ENCODE measurements at places on chromosomes 7 and 10.

DNA sequence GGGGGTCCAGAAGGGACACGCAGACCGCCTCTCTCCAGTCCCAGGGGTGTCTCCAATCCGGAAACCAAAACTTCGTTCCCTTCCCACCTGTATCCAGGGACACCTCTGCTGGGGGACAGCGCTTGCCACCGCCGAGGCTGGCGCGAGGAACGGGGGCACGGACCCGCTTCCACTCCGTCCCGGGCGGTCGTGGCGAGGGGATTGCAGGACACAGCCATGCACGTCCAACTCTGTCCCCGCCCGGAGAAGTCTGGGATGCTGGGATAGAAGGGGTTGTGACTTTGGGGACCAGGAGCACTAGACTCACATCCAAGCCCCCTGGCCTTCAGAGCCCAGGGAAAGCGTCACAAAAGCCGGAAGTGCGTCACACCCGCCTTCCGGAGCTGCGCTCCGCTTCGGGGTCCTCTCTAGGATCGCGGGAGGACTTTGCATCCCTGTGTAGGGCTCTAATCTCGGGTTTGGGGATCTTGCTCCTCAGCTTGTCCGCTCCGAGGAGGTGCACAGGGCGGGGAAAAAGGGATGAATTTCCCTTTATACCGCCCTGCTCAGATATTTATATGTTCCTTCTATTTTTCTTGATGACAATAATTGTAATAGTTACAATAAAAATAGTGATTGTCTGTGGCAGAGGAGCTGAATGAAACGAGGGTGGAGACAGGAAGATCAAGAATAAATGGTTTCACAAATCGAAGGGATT lies at the start of gene FAM200A:
Gene FAM200A (minus strand): TSS at position 348 of the 697 bp plus-strand sequence. CDS start 3,707 bp downstream, outside the sequence.
- DNase-seq = peak; percentile 95

GRCh38 chr10:112308125-112308502 lies 24.9 kb downstream of the TECTB start:
- DNase-seq = no peak

DNA sequence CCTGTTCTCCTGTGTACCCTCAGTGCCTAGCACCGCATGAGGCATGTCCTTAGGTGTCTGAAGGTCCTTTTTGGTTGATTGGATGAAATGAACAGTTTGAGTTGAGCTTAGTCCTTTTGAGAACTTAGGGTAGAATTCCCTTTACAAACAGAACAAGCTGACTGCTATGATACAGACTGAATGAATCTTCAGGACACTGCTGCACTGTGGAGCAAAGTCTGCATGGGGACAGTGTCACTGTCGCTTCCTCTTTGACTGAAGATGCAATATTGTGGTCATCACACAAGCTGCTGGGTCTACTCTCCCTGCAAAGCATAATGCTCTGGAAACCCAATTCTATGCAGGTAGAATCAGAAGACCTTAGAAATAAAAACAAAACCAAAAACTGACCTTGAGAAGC lies 8.6 kb upstream of the PLAU start:
- DNase-seq = no peak

GRCh38 chr10:93680412-93681047 lies 21.9 kb downstream of the FRA10AC1 start:
- peak; percentile 50 for DNase-seq

- peak; percentile 47 for DNase-seq
These were observed 49.0 kb downstream of the NT5C2 start for GRCh38 chr10:103144041-103144440.

DNA sequence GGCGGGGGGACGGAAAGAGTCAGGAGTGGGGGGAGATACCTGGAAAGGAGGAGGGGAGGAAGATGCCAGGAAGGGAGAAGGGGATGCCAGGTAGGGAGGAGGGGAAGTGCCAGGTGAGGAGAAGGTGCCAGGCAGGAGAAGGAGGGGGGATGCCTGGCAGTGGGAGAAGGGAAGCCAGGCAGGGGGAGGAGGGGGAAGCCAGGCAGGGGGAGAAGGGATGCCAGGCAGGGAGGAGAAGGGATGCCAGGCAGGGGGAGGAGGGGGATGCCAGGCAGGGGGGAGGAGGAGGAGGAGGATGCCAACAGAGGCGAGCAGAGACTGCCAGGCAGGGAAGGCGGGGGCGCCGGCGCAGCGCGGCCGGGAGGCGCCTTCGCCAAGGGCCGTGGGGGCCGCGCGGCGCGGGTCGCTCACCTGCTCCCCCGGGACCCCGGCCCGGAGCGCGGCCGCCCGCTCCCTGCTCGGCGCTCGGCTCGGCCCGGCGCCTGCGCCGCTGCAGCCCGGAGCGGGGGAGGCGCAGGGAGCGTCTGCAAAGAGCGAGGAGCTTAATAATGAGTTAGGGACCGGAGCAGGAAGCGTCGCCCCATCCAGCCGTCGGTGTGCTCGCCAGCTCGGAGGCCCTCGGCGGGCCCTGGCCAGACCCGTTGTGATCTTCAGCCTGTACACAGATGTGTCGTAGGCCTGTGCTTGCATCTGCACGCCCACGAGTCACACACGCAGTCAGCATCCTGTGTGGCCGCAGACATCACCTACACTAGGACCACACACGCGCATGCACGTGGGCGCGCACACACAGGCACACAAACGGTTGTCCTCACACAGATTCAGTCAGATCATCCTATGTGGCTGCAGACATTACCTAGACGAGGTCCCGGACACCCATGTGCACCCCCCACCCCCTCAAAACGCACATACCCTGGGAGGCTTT lies 28.4 kb upstream of the SMARCD3 start:
- peak; percentile 69 for DNase-seq
